NCI-H69 (cell line): ENCODE measurements at places on chromosomes 4 and X.

DNA sequence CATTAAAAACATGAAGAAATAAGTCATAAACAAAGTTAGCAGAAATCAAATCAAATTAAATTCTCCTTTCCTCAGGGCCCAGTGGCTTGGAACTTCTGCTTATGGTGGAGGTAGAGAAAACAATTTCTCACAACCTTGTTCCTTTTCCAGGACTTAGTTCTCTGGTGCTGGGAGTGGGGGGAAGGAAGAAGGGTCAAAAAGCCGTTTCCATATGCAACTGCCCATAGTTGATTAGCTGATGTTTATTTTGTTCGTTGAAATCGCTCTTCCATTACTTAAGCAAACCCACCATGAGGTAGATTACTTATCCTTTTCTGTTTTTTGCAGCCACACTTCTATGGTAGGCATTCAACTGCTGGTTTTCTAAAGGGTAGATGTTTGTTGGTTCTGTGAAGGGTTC is 94.2 kb downstream of the ARSJ start:
- DNase-seq: no peak

DNA sequence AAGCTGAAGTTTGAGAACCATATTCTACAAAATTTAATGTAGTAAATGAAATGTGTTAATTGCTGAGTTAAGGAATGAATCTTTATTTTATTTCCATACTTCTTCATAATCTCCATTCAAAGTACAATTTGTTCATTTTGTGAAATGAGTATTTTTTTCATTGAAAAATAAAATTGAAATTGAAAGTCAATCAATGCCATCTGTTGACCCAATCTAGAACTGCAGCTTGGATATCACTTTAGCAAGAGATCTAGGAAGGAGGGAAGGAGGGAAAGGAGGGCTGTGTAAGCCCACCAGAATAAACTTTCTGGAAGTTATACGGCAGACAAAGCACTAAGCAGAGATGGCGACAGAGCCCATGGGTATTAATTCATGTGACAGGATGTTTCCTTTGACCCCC is 128.4 kb downstream of the ZMAT1 start:
- peak; percentile 2 for DNase-seq

- peak; percentile 97 for DNase-seq
Measured at GRCh38 chr4:156771171-156771837, 200.3 kb downstream of the PDGFC start.

GRCh38 chr4:78179196-78179595 is 122.1 kb downstream of the FRAS1 start:
- DNase-seq: no peak

GRCh38 chrX:97849951-97850350 is 966.2 kb downstream of the RPA4 start:
- DNase-seq: no peak

DNA sequence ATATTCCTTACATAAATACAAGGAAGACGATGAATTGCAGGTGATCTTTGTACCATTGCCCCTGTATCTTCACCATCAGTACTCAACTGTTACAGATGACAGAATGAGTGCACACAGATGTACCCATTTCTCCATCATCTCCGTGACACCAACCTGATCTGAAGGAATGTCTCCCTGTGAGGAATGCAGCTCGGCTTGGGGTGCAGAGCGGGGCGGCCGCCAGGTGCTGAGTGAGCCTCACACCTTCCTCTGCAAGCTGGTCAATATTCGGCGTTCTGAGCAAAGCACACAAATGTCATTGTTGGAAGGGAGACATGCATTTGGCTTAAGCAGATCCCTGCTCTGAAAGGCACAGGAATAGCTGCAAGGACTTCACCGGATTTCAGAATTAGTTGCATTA is 7.4 kb downstream of the ARSD start:
- no peak for DNase-seq

DNA sequence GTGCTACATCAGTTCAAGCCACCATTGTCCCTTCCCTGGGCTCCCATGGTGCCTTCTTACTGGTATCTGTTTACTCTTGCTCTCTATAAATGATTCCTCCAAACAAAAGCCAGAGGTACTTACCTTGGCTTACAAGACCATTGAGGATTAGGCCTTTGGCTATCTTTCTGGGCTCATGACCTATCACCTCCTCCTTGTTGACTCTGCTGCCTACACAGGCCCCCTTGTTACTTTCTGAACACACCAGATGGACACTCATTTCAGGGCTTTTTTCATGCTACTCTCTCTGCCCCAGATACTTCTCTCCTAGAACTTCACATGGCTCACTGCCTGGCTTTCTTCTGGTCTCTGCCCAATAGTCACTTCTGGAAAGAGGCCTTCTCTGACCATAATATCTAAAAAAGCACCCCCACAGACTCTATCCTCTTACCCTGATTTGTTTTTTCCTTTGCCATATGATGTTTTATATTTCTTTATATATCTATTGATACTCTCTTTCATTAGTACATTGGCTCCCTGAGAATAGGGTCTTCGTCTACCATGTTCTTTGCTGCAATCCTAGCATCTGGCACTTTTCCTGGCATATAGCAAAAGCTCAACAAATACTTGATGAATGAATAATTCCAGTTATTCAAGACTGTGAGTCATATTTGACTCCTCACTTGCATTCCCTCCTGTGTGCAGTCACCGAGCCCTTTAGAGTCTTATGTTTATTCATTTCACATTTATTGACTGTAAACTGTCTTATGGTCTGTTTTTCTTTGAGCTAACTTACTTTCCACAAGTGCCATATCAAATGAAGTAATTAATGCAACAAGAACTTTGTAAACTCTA is 27.1 kb upstream of the TAPT1 start:
- no peak for DNase-seq

DNA sequence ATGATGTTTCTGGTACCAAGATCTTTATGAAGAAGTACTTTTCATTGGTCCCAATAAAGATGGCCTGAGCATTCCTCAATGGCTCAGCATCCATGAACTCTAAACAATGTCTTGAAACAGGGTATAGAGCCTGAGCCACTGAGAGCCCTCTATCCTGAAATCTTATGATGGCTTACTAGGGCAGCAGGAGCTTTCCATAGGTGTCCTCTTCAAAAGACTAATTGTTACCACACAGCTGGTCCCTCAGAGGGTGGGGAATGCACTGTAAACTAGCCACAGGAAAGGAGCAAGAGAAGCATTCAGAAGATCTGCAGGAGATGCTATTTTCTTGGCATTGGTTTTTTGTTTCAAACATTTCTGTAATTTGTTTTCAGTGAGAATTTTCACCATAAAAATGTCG is 5.6 kb upstream of the BANK1 start:
- DNase-seq: peak; percentile 62

DNA sequence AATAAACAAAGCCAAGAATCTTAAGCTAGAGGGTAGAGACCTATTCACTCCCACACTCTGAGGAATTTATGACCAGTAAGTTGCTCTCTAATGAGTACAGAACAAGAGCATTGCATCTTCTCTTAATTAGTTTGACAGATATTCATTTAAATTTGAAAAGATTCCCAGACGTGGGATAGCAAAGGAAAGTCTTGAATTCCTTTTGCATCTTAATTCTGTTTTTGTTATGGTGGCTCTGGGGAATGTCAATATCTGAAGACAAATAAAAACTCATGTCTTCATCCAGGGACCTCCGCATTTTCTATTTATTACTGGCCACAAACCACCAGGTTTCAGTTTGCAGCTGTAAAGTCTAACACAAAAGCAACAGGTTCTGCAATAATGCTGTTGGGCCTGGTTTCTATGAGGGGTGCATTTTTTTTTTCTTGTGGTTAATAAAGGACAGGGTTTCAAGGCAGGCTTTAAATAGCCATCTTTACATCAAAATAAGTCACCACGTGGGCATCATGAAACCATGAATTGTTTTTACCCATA is 172.3 kb downstream of the SHROOM3 start:
- no peak for DNase-seq

GRCh38 chr4:16692961-16693506 is 205.4 kb downstream of the LDB2 start:
- no peak for DNase-seq

DNA sequence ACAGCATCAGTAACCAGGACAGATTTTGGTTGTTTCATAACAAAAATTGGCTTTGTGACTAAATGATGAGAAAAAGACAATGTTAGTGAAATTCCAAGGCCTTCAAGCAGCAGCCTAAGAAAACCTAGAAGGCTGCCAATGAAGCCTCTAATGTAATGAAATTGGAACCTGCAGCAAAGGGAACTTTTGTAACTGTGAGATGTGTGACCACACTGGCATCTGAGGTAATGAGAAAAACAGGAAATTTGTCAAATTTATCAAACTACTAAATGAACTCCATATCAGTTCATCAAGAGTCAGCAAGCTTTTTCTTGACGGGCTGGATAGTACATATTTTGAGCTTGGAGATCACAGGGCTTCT is 30.4 kb upstream of the EMCN start:
- DNase-seq: no peak

- DNase-seq: no peak
Measured at GRCh38 chr4:168386002-168386401, 67.5 kb upstream of the DDX60 start.
